ENCODE measurements at places on chromosomes 5 and 9. TPM values are rescaled to one million over a fixed set of nuclear protein-coding genes. Genes with fewer than 3 reads are reported as not detected.

Gene SPATA31D4
- not detected for total RNA-seq

Gene SLC34A1
- not detected for total RNA-seq

Gene SEMA6A
- total RNA-seq, result 0.21 TPM

Gene SLC6A3
- 0.07 TPM for total RNA-seq

Gene PCDHGA2
- total RNA-seq, result 0.65 TPM

Gene CTSV
- total RNA-seq, result 15.2 TPM

Gene MYMK
- not detected for total RNA-seq

Gene PDE6A
- 0.08 TPM for total RNA-seq

Gene BRIX1
- total RNA-seq, result 56.7 TPM

Gene PCDHGA11
- 0.02 TPM for total RNA-seq

Gene ANKRD31
- total RNA-seq, result 0.12 TPM

All from A549 treated with CpdA at 1 μM for 4 hours (cell line).